ELR (cell line): ENCODE measurements at places on chromosomes 7 and 10.

DNA sequence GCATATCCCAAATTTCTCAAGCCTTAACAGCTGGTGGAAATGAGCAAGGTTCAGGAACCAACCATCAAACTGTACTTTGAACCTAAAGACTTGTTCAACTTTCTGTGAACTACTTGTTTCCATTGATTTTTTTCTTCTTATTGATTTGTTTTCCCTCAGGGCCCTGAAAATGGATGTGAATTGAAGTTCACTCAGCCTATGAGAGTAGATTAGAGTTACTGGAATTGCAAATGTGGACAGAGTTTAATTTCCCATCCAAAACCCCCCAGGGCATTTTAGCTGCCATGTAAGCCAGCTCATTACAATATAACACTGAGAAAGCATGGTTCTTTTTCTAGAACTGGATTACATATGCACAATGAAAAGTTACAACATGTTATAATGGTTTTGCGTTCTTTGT, 1105.7 kb downstream of the REEP3 start:
- DNase-seq, result no peak

GRCh38 chr7:68865351-68866199, 732.7 kb upstream of the AUTS2 start:
- no peak for DNase-seq

DNA sequence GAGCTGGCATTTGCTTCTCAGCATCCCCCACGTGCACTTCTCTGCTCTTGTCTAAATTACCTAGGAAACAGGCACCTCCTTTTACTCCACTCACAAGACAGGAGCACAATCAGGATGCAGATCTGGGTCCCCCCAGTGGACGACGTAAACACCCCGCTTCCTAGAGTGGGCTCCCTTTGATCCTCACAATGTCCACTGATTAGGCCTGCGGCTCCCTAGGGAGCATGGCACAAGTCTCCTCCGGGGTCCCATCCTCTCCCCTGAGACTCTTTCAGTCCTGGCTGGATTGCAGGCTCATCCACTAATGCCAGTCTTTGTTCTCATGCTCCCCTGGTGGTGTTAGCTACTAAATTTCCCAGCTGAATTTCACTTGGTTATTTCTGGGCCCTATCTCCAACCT, 98.3 kb downstream of the GLI3 start:
- DNase-seq, result no peak

DNA sequence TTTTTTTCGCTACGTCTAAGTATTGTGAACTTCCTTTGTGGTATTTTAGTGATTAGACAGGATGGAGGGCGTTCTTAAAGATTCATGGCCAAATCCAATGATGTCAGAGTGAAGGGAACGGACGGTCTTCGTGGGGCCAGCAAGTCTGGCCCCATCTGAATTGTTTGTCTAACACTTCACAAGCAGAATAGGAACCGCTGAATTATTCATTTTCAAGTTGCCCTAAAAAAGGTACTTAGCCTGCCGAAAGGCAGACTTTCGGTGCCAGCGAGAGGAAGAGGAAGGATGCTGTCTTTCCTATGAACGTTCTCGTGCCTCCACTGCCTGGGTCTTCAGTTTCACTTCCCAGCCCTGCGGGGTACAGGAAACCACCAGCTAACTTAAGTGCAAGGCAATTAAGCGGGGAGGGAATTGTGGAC, 145.7 kb upstream of the SH2B2 start:
- no peak for DNase-seq

- DNase-seq, result no peak
Observed at GRCh38 chr10:119863951-119864565, 8.6 kb downstream of the MCMBP start.

GRCh38 chr7:118877187-118877586, 652.7 kb downstream of the ANKRD7 start:
- DNase-seq, result no peak

DNA sequence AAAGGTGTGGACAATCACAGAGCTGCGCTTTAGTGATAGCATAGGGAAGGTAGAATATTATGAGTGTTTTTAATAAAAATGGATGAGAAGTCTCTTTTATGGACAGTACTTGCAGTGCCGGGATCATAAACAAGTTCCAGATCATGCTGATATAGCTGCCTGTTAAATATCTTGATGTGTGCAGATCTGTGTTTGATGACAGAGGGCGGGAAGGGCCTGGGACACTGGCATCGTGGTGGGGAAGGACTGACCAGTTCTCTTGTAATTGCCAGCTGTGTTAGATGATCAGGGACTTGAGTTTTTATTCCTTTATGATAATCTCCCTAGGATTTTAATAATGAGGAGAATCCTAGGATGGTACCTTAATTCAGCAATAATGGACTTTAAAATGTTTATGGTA, 14.6 kb downstream of the SND1 start:
- peak; percentile 55 for DNase-seq

DNA sequence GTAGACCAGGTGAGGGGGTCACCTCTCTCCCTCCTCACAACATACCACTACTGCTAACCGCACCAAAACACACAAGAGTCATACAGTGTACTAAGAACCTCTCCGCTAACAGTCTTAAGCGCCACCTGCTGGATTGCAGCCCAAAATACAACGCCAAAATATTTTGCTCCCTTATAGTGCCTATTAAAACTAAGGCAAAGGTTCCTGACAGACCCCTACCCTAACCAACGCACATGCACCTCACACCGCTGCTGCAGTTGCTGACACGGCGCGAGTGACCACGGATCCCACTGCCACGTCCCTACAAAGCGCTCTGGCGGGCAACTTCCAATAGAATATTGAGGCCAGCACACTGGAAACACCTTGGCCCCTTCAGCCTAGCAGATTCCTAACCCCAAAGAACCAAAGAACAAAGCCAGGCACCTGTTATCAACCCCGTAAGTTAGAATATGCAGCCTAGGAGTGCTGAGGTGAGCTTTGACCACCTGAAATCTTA, 563.6 kb upstream of the SEMA3D start:
- DNase-seq, result peak; percentile 51

GRCh38 chr7:48130658-48131108, 40.6 kb upstream of the ABCA13 start:
- DNase-seq, result peak; percentile 17

- DNase-seq, result no peak
Observed at GRCh38 chr7:2970861-2971260, 72.8 kb downstream of the CARD11 start.

- peak; percentile 55 for DNase-seq
Observed at GRCh38 chr7:5689716-5690115, 91.7 kb downstream of the RNF216 start.

DNA sequence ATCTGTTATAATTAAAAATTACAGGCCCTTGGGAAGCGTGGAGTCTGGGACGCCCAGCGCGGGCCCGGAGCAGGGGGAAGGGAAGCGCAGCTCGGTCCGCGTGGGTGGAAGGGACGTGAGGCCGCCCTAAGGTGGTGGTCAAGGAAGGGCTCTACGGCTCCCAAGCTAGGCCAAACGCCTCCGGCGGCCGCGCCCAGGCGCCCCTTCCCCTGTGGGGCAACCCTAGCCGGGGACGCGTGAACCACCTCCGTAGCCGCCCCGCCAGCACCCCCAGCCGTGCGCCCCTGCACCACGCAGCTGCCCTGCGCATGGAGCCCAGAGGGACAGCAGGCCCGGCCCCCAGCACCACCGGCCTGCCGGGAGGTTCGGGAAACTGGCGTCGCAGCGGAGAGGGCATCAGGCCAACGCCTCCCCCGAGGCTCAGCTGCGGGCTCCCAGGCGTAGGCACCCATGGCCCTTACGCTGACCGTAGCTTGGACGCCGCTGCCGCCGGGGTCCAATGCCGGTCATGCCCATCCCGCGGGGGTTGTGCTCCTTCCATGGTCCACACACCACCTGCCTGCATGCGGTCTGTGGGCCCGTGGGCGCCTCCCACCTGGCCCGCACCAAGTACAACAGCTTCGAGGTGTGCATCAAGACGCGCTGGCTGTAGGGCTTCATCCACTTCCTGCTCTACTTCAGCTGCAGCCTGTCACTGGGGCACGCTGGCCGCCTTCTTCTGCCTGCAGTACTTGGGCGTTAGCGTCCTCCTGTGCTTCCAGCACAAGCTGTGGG, 166.7 kb downstream of the SEPTIN7 start:
- no peak for DNase-seq

GRCh38 chr7:151130741-151131157, 36.7 kb downstream of the GBX1 start:
- DNase-seq, result no peak

DNA sequence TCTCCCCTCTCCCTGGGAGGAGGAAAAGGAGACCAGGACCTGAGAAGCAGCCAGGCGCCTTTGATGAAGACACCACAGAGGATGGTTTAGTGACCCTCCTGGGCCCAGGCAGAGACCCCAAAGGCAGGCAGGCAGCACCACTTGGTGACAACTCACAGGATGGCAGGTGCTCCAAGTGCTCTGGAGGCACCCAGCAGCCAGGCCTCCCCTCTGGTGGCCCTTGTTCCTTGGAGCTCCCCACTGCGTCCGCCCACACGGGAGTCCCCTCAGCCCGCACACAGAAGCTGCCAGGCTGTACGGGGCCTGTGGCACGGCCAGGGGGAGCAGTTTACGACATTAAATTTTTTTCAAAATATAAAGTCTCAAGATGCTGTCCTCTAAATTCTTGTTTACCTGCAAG, 607.1 kb upstream of the FOXK1 start:
- DNase-seq, result no peak

GRCh38 chr10:14571866-14572507, 202.7 kb downstream of the FAM107B start:
- DNase-seq, result peak; percentile 36

DNA sequence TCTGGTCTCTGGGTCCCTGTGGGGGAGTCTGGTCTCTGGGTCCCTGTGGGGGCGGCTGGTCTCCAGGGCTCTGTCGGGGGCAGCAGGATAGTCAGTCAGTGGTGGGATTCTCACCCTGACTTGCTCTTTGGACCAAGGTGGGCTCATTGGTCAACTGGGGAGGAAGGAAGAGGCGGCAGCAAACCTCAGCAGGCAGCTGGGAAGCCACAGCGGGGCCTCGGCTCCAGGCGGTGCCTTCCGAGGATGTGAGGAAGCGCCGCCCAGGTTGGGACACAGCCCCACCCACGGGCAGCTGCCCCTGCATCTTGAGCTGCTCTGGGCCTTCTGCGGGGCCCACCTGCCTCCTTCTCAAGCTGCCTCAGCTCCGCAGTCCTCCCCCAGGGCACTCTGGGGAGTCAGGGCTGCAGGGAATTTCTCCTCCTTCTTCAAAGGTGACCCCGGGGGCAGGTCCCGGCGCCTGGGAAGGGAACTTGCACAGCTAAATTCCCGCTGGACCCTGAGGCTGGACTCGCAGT, 20.4 kb upstream of the KNDC1 start:
- DNase-seq, result no peak

DNA sequence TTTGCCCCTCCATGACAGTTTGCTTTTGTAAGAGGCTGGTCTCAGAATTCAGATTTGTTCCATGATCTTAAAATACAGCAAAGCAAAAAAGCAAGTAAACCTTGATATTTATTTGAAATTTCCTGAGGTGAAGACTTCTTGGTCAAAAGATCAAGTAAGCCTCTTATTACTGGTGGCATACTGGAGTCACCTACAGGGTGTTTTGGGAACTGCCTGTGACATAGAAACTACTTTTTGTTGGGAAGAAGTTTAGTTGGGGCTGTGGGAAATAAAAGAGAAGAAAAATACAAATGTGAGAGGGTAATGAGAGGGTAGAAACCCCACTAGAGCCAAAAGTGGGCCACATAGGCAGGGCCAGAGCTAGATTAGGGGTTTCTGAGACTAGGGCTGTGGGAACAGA, 217.9 kb downstream of the OTUD1 start:
- DNase-seq, result peak; percentile 19

GRCh38 chr10:70232155-70232858, 922 bp downstream of the PPA1 start:
- peak; percentile 78 for DNase-seq

GRCh38 chr7:101681170-101682007, 52.3 kb upstream of the MYL10 start:
- peak; percentile 84 for DNase-seq

DNA sequence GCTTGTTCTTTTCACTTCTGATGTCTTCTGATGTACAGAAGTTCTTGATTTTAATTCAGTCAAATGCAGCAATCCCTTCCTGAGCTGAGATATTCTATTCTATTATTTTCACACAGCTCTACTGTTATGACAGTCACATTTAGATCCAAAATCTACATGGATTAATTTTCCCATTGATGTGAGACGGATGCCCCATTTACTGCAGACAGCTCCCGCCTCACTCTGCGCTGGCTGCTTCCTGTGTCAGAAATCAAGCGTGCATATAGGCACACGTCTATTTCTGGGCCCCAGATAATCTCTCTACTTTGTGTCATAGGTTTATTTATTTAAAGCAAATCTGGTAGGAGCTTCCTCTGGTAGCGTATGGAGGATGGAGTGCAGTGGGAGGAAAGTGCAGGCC, 6.7 kb downstream of the BNIP3 start:
- DNase-seq, result no peak

- no peak for DNase-seq
Observed at GRCh38 chr10:96257944-96258343, 13.4 kb downstream of the BLNK start.

DNA sequence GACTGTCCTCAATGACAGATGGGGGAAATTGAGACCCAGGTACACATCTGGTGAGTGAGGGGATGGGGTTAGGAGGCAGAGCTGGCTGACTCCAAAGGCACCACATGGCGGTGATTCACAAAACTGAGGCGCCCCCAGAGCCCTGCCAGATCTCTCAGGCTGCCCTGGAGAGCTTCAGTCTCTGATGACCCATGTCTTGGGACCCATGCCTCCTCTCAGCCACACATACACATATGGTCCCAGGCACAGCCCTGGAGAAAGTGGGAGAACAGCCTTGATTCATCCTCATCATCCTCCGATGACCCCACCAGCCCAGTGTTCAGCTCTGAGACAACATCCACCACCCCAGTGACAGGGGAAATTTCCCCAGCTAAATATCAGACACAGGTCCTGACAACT, 426.0 kb downstream of the RPS24 start:
- DNase-seq, result no peak

DNA sequence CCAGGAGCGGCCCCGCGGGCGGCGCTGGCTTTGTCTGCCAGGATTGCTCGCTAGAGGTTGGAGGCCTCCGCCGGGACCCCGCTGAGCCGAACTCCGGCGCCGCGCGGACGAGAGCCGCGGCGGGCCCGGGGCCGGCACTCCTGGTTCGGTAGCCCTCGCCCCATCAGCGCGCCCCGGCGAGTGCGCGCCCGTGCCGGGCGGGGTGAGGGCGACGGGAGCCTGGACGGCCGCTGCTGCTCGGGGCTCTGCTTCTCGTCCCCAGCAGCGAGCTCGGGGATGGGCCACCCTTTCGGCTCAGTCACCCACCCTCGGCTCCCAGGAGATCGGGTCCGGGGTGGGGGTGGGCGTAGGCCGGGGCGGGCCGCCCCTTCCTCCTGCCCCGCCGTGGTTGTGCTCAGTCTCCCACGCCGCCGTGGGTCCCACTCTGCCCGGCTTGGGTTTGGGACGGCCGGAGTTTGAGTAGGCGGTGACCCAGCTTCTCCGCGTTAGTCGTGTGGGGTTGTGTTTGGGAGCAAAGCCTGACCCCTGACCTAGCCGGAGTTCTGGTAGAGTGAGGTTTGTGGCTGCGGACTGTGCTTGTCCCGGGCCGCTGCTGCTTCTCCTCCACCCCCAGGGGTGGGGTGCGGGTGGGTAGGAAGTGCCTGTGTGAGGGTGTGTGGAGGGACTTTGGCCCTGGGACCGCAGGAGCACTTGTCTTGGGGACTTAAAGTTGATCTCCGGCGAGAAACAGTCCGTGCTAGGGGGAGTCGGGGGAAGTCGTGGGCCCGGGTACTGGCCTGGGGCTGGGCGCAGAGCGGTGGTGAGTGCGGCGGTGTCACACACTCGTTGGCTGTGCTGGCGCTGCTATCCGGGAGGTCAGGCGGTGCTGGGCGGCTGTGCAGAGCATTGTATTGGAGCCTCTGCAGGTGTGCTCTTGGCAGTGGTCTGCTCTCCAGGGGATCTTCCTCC, 677 bp downstream of the TSPAN14 start:
- DNase-seq, result peak; percentile 47
